ENCODE measurements at places on chromosomes 2 and 18.
A peak's percentile ranks its signal among the peaks of the same experiment; 100 is the strongest.

GRCh38 chr2:217466805-217467204 is 536.0 kb downstream of the TNS1 start:
- DNase-seq = no peak

DNA sequence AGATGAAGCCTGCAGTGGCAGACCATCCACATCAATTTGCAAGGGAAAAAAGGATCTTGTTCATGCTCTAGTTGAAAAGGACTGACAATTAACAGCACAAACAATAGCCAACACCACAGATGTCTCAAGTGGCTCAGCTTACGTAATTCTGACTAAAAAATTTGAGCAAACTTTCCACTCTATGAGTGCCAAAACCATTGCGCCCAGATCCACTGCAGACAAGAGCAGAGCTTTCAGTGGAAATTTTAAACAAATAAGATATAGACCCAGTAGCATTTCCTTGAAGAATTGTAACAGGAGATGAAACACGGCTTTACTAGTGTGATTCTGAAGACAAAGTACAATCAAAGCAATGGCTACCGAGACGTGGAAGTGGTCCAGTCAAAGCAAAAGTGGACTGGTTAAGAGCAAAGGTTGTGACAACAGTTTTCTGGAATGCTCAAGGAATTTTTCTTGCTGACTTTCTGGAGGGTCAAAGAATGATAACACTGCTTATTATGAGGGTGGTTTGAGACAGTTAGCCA is 12.0 kb upstream of the ZNF396 start:
- DNase-seq = peak; percentile 87

DNA sequence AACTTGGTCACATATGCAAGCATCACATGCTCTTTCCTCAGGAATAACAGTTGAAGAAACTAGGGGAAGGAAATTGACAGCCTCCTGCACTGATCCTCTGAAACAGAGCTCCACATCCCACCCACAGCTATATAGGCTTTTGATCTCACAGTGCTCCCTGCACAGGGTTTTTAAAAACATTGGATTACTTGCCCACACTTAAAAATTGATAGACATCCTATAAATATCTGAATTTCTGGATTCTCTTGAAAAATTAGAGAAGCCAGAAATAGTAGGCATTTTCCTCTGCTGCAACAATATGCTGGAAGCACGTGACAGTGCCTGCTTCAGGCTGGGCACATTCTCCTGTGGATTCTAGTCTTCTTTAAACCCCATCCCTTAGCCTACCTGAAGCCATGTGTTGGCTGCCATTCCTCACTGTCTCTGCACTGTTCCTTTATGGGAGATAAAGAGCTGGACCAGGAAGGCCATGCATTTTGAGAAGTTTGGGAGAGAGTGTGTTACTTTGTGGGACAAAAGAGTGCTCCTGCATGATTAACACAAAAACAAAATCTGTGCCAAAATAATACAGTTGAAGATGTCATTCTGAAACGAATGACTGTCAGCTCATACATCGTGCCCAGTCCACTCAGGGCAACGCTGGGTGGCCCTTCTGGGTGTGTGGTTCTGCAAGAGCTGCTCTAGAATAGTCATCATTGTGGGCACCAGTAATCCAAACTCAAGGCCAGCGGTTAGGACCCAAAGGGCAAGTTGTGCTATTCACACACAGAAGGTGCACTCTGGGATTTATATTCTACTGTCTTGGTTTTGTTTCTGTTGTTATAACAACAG is 59.8 kb downstream of the GYPC start:
- no peak for DNase-seq

DNA sequence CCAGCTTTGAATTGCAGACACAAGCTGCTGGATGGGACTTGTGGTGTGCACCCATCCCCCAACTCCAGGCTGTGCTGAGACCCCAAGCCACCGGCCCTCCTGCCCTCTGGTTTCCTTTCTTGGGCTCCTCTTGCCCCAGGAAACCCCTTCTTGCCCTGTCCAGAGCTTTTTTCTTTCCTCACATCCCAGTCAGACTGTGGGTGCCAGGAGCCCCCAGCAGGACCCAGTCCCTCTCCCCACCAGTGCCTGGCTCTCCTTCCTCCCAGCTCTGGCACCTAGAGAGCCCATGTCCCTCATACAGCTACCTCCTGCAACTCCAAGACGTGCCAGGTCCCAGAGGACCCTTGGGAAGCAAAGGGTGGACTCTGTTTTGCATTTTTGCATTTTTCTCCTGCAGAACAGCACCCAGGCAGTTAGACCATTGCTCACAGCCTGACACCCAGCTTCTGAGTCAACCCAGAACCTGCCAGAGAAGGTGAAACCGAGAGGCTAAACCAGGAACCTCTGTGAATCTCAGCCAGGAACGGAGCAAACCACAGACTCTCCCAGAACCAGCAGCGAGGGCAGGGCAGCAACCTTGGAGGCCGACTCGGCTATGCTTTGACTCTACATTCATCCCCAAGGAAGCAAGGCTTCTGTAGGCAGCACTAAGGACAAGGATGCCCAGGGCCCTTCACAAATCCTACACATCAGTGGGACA is 221.1 kb downstream of the ANAPC1 start:
- peak; percentile 80 for DNase-seq

GRCh38 chr2:15006667-15007066 is 374.1 kb downstream of the LRATD1 start:
- DNase-seq = no peak

GRCh38 chr18:36303211-36303844 is 5.8 kb downstream of the FHOD3 start:
- DNase-seq = no peak

DNA sequence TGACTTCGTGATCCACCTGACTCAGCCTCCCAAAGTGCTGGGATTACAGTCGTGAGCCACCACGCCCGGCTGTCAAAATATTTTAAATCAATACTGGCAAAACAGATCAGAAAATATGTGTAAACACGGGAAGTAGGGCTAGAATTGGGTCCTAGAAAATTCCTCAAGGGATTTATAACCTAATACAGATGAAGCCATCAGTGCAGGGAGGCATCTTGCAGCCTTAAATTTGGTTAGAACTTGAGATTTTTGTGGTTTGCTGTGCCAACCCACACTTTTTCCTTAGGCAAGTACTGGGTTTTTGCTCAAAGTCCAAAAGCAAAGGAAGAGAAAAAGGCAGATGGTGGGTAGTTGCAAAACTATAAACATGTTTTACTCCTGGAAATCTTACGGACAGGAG is 33.7 kb upstream of the NFE2L2 start:
- no peak for DNase-seq

GRCh38 chr2:44542520-44542919 is 180.8 kb downstream of the CAMKMT start:
- DNase-seq = no peak

GRCh38 chr2:42860319-42861094 is 68.1 kb upstream of the HAAO start:
- DNase-seq = no peak
